ENCODE measurements at places on chromosomes 2 and 18.

DNA sequence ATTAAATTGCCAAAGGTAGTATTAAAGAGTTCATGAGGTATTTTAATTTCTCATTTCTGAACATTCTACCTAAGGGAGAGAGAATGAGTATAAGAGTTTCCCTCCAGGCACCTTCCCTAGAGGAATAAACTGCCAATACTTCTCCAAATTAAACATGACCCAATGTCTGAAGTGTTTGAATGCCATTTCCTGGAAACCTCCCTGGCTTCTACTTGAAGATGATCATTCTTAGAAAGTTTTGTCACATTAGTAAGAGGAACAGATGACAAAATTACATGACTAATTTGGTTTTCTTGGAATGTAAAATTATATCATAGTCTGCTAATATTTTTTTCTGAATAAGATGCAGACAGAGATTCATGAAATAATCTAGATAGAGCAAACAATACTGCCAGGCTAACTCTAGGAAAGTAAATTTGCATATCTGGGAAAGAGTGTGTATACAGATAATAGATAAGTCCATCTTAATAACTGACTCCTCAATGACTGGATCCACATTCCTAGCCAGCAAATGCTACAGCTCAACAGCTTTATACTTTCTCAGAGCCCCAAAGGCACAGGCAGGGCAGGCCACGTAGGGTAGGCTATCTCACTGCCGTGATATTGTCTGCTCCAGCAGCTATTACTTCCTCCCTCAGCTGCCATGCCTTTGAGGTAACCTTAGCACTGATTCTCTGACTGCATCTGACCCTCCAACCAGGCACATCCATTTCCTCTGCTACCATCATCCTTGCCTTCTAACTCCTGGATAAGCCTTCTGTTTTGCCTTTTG, 630.8 kb upstream of the PIK3C3 start:
- peak; percentile 57 for DNase-seq

GRCh38 chr2:215507136-215507535, 71.3 kb upstream of the FN1 start:
- DNase-seq, result no peak

- DNase-seq, result peak; percentile 2
Measured at GRCh38 chr2:21916934-21917522, 793.3 kb downstream of the TDRD15 start.

DNA sequence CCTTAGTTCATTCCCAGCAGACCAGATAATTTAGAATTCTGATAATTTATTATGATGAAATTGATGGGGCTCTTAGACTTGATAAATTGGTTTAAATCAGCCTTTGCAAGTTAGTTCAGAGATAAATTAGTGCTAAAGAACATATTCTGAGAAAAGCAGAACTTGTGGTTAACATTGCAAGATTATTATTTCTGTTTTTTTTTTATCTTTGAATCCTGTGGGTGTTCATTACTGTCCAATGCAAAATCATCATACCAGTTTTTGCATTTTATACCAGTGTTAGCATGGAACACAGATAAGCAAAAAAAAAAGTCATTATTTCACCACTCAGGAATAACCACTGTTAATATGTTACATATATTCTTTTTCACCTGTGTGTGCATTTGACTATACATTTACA, 9.1 kb downstream of the SEPTIN2 start:
- no peak for DNase-seq

GRCh38 chr2:230676546-230676945, 36.1 kb upstream of the CAB39 start:
- no peak for DNase-seq

- peak; percentile 93 for DNase-seq
Measured at GRCh38 chr2:145692971-145693478, 1173.1 kb upstream of the ZEB2 start.

GRCh38 chr2:86118130-86118529, 12.1 kb downstream of the PTCD3 start:
- DNase-seq, result no peak

Measured in epithelial cell of esophagus (primary cell).